ENCODE measurements at places on chromosomes 11 and 22. TPM values are rescaled to one million over a fixed set of nuclear protein-coding genes. Genes with fewer than 3 reads are reported as not detected.

DNA sequence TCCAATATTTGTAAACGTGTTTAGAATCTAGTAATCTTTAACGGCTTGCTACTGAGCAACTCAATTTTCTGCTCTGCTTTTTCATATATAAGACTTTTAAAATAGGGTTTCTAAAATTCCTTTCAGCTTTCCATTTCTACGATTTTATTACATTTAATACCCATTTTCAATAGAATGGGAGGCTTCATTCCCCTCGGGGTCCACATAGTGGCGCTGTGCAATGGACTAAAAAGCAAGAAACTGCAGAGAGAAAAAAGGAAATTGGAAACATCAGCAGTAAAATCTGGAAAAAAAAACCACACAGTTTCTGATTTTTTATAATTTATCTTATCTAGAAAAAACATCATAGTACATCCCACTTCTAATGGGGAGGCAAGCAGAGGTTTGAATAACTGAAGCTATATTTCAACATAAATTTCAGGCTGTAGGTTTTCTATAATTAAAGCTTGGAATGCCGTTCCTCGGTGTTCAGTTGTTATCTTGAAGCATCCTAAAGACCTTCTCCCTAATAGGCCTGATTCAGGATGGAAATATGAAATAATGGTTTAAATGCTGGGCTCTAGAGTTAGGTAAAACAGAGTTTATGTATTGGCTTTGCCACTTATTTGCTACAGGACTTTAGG is 18.7 kb upstream of the JHY start:
- peak; percentile 27 for DNase-seq

GRCh38 chr22:48301421-48301820 is 1526.3 kb downstream of the BRD1 start:
- no peak for DNase-seq

- peak; percentile 28 for DNase-seq
Observed at GRCh38 chr11:19742588-19743292, 30.1 kb downstream of the NAV2 start.

DNA sequence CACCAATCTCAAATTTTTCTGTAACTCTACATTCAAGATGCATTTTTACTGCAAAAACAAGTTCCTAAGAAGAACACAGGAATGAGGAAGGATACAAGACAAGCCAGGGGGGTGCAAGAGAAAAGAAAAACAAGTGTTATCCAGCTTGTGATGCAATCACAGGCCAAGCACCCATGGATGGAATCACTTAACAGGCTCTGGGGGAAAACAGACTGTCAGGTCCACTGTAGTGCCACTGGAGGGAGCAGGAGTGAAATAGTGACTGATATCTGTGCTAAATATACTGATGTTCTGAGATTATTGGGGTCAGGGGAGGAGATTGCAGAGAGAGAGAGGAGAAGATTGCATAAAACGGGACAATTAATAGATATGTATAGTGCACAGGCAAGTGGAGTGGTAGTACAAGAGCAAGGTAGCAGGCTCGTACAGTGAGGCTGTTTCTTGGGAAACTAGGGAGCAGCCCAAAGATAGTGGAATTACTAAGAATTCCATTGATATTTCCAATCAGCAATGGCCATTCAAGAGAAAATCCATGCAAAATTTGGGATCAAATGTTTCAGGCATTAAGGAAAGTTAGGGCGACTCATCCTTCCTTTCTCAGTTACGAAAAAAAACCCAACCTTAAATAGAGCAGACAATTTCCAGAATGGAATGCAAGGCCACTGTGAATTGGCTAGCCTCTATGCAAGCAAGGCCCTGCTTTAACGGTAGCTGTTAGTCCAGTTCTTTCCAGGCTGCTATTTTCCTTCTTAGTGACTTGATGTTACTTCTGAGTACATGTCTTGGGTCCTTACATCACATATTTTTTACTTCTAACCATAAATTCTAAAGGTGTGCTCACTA is 52.2 kb upstream of the CEP126 start:
- no peak for DNase-seq

GRCh38 chr11:64027651-64028397 is 7.9 kb upstream of the FLRT1 start:
- DNase-seq: no peak

DNA sequence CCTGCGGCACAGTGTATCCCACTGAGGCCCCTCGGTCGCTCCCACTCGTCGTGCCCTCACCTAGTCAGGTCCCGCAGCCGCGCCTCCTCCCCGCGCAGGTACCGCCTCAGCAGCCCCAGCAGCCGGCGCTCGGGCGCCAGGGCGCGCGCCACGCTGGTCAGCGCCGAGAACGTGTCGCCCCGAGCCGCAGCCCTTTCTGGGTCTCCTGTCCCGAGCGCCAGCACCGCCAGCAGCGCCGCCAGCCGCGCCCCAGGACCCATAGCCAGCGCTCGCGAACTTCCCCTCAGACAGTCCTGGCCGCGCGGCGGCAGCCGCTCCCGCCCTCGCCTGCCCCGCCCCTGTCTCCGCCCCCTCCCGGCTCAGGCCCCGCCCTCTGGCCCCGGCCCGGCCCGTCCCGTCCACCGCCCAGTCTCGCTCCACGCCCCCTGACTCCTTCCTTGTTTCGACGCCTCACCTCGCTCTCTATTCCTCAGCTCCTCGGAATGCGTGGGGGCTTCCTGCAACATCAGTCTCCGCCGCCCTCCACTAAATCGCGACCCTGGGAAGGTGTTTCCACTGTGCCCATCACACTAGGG is at the start of gene P4HA3:
P4HA3 (minus strand) TSS at position 289 of the 575 bp plus-strand sequence; CDS start at position 260, 29 bp downstream.
- DNase-seq: no peak

GRCh38 chr11:16211407-16211806 is 144.9 kb downstream of the SOX6 start:
- no peak for DNase-seq

- no peak for DNase-seq
Observed at GRCh38 chr11:860234-861104, 17.8 kb downstream of the TSPAN4 start.

GRCh38 chr22:26287382-26288225 is 118.3 kb downstream of the SEZ6L start:
- DNase-seq: no peak

- DNase-seq: no peak
Observed at GRCh38 chr22:45587638-45588505, 83.8 kb upstream of the ATXN10 start.

- no peak for DNase-seq
Observed at GRCh38 chr11:110077831-110078325, 15.3 kb upstream of the ZC3H12C start.

DNA sequence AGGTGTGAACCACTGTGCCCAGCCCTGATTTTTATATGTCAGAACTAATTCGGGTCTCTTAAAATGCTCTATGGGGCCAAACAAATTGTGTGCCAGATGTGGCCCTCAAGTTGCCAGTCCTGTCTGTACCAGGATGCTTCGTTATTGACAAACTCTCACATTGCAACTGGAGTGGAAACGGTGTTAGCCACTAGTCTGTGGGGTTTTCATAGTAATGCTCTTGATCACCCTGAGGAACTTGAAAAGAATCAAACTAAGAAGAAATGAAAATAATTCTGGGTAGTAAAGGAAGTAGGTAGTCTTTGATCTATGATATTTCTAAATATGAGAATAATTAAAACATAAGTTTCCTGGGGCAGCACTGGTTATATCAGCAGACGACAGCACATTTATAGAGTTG is 67.3 kb upstream of the ADSL start:
- DNase-seq: no peak

DNA sequence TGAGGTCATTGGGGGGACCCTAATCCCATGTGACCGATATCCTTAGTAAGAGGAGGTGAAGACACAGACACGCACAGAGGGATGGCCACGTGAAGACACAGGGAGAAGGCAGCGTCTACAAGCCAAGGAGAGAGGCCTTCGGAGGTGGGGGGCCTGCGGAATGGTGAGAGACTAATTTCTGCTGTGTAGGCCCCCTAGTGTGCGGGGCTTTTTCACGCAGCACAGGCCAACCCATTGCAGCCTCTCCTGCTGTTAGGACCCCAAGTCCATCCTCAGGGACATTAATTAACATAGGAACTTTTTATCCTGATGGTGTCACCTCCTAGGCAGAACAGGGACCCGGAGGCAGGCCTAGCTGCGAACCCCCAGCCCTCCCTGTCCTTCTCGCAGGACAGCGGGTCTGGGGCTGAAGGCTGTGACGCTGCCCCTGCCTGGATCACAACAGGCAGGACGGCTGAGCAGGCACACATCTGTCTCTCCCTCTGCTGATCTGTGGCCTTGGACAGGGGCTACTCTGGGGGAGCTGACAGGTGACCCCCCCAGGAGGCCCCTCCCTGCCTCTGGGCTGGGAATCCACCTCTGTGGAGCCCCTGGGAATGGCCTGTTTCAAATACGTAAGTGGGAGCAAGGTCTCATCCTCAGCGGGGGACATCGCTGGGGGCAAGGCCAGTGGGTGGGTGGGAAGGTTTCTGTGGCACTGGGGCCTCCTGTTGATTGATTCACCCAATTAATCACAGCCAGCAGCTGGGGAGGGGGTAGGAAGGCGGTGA is 7.9 kb downstream of the ASCL2 start:
- DNase-seq: no peak

- DNase-seq: no peak
Observed at GRCh38 chr11:762421-763072, 14.7 kb downstream of the GATD1 start.

DNA sequence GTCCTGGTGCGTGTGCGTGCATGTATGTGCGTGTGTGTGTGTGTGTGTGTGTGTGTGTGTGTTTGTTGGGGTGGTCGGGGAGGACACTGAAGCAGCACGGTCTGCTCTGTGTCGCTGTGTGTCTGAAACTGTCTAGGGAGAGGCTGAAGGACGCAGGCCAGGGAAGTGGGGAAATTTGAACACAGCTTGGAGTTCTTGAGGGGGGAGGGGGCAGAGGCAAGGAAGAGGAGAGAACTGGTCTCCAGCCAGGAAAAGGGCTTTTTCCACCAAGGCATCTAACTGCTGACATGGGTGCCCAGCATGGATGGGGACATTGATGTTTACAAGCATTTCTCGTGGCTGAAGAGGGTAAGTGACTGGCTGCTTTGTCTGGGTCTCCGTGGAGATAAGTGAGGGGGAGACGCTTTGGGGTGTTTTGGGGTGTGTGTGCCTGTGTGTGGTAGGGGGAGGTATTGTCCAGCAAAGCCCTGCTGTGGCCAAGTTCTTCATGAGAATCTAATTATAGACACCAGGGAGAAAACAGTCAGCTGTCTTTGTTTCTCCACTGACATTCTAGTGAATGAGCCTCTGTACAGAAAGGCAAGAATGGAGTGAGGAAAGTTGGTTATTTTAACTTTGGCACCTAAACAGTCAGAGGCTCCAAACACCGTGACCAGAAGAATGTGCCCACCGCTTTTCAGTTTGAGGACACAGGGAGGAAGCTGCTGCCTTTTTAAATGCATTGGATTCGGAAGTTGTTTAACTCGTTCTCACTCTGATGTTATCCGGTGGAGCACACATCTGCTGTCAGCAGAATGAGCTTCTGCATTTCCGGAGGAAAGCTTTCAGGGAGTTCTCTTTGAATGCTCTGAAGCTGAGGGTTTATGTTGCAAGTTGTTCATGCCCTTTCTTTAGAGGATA is 63.7 kb downstream of the PPFIBP2 start:
- DNase-seq: peak; percentile 23

DNA sequence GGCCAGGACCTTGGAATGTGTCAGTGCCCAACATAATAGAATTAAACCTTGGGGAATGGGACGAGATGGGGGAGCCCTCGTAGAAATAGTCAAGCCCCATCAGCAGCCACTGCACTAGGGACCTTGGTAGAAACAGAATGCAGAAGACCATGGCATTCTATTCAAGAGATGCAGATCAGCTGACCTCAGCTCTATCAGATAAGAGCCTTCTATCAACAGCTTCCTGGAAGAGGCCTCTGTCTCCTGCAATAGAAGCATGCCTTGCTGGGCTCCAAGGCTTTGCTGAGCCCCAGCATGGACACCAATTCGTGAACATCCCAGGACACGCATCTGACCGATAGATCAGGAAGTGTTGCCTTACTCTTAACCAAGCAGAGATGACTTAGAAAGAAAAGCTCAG is 27.5 kb upstream of the FLI1 start:
- no peak for DNase-seq

GRCh38 chr22:30598986-30599385 is 7.3 kb upstream of the PES1 start:
- no peak for DNase-seq

DNA sequence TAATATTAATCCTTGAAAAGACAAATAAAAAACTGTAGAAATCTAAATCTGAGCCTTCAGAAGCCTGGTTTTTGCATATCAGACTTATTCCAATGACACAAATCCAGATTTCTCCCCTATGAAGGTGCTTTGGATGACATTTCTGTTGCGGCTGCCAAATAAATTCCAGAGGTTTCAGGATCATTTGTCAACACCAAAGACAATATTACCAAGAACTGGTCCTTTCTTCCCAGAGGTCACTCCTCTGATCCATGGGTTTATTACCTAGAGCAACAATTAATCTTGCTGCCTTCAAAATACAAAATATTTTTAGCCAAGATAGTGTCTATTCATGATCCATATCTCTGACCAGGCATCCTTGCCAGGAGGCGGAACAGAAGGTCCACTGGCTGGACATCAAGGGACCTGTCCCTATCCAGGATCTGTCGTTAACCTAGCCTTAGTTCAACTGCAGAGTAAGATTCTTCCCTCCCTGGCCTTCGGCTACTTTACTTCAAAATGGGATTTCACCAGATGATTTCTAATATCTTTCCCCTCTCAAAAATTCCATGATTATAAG is 4.9 kb downstream of the CADM1 start:
- no peak for DNase-seq

- DNase-seq: no peak
Observed at GRCh38 chr11:28632338-28632737, 524.1 kb downstream of the METTL15 start.

DNA sequence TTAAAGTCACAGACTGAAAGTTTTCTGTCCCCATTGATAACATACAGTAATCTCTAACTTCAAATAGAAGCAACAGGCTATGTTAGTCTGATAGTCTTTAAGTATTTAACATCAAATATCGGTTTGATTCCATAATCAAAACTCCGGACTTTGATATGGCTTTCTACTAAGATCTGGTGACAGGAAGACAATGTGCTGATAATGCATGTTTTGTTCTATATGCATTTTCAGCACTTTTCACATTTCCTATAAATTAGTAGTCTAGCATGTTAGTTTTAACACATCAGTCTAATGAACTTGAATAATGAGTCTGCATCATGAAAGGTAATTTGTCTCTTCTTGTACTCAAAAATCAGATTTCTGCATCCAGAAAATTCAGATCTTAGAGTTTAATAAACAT is 252.7 kb downstream of the SBF2 start:
- DNase-seq: no peak

SLC17A6 gene
- not detected for total RNA-seq

CBLIF gene
- not detected for total RNA-seq

OR2AG1 gene
- not detected for total RNA-seq

BBS1 gene
- 32.8 TPM for total RNA-seq

GNAZ gene
- 0.30 TPM for total RNA-seq

LRP4 gene
- not detected for total RNA-seq

BCO2 gene
- total RNA-seq: 2.3 TPM

TENM4 gene
- not detected for total RNA-seq

SYT13 gene
- total RNA-seq: not detected

APOC3 gene
- not detected for total RNA-seq
